ENCODE measurements at places on chromosomes 7 and 10.

DNA sequence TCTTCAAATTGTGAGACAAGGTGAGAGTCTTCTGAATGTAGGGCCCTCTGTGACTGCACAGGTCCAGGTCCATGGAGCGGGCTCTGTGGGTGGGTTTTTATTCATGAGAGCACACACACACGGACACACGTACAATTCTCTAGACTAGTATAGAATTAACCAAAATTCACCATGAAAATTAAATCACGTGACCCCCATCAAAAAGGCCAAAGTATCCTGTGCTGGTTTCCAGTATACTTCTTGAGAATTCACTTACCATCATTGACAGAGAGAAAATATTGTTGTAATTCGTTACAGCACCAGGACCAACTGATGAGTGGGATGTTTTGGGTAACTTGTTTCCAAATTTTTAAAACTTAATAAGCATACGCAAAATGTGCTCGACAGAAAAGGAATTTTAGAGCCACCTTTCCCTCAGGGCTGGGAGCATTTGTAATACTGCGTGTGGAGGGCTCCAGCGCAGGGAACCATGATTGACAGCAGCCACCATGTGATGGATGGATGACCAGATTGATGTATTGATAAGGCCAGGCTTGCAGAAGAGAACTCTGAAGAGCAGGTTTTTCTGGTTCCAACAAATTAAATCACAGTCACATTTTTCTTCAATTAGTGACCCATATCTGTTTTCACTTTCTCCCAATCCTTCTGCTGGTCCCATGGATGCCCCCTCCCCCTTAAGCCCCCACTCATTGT is 14.9 kb upstream of the DNTT start:
- DNase-seq, result no peak

DNA sequence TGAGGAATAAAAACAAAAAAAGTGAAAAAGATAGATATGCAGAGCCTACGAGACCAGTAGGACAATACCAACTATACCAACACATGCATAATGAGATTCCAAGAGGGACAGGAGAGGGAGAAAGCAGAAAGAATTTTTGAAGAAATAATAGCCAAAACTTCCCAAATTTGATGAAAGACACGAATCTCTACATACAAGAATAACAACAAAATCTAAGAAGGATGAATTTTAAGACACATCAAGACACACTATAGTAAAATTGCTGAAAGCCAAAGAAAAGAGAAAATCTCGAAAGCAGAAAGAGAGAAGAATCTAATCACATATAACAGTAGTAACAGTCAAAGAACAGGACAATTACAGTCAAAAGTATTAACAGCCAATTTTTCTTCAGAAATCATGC is 7.5 kb upstream of the MAT1A start:
- DNase-seq, result no peak

GRCh38 chr7:36661135-36661840 is 63.0 kb downstream of the AOAH start:
- DNase-seq, result no peak

DNA sequence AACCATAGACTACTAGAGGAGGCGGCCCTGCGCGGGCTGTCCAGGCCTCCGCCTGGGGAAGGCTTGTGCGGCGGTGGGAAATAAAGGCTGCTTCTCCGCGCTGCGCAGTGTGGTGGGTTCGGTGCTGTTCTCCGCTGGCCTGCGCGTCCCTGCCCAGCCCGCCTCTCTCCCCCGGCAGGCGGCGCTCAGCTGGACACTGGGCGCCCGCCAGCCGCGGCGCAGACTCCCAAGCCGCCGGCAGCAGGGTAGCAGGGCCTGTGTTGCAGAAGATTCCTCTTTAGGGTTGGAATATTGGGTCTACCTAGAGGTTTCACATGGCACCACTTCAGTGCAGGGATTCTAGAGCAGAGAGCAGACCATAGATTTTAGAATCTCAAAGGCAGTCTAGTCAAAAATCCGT is 66.1 kb upstream of the ZPBP start:
- no peak for DNase-seq

DNA sequence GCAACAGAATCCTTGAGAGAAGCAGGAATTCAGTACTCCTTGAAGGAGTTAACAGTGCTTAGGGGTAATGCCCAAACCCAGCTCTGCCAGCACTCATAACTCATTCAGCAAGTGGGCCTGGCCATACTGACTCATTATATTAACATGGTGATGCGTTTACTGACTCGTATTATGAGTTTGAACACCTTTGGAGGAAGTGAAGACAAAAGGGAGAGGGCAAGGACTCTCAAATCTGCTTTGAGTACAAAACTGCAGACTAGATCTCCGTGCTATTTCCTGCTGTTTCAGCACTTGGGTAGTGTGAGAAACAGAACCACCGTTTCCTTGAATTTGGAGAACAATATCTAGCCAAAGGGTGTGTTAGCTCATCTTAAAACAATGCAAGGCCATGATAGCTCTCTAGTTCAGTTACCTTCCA is 30.8 kb downstream of the SLC16A9 start:
- no peak for DNase-seq

- DNase-seq, result no peak
Measured at GRCh38 chr7:105131033-105131656, 117.1 kb downstream of the KMT2E start.

DNA sequence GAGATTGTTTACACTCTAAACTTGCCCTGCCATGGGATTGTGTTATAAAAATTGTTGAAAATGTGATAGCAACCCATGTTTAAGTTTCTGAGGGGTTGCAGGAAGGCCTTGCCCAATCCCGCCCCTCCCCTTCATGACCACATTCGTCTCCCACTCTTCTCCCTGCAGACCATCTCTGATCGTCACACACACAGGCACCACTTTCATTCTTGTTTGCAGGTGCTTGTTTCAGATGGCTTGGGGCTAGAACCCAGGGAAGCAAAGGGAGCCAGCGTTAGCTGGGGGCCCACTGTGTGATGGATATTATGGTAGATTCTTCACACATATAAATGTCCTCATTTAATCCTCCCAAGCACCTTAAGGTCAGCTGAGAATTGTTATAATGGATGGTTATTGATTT is 286.7 kb upstream of the HABP2 start:
- no peak for DNase-seq

- DNase-seq, result no peak
Measured at GRCh38 chr10:102869258-102870198, at the start of gene AS3MT. AS3MT (plus strand) TSS chr10:102869470; CDS start chr10:102869593, 123 bp downstream.

GRCh38 chr7:111043561-111043960 is 47.4 kb upstream of the LRRN3 start:
- DNase-seq, result no peak

DNA sequence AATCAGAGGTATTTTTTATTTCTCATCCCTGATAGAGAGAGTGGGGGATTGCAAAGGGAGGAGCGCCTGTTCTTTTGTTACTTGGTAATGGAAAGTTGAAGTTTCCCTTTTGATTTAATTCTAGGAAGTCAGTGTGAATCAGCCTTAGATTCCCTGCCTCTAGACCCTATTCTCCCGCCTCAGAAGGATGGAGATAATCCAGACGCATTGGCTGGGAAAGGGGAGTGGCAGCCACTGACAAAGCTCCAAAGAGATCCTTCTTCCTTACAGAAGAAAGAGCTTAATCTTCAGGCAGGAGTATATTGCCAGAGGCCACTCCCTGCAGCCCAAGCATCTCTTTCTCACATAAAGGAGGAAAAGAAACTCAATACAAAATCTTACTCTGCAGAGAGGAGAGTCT is 122.3 kb upstream of the GALNT17 start:
- no peak for DNase-seq

DNA sequence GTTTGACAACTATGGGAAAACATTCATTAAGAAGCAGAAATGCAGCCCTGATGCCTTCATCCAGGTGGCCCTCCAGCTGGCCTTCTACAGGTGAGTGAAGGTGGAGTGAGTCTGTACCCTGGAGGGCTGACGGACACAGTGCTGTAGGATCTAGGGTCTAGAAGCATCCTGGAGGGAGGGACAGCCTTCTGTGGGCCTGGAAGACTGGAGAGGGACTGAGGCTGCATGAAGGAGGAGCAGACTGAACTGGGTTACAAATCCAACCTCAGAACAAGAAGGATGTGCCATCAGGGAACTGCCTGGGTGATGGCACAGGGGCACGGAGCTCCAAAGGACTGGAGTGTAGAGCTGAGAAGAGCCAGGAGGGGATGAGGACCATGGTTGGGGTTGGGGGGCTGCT is 27.5 kb upstream of the C10orf53 start:
- DNase-seq, result no peak

DNA sequence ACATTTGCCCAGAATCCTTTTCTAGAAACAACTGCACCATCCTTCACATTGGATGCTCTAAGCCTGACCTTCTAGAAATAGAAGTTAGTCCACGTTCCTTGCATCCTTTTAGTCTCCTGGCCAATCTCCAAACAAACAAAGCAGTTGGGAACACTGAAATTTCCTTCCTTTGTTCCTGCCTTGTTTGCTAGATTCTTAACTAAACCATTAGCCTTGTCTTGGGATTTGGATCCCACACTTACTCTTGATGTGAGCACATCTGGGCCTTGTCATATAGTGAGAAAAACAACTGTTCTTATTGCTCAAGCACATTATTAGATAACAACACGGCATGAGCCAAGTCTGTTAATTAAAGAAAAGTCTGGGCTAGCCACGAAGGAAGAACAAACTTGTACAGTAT is 319.3 kb upstream of the GHITM start:
- DNase-seq, result no peak

GRCh38 chr7:151699928-151700319 is 177.0 kb downstream of the PRKAG2 start:
- DNase-seq, result no peak

DNA sequence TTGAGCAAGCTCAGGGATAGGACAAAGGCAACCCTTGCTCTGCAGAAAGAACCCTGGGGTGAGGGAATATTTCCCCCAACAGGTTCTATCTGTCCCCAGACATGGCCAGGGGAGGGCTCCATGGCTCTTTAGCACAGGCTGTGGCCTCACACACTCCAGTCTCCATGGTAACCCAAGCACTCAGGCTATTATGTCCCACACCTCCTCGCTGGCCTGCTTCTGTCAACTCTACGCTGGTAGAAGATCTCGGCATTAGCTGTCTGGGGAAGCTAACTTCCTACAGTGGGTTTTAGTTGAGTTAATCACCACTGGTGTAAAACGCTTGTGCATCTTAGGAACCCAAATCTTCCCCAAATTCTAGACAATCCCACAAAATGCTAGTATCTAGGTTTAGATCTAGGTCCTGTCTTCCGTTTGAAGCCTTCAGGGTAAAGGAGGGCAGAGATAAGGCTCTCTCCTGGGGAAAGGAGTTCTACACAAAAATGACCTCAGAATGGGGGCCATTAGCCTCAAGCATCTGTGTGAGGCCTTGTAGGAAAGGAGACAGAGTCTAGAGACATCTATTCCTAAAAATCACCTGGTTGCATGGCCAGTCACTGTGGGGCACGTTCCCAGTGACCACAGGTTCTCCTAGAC is 36.7 kb upstream of the SLIT1 start:
- DNase-seq, result no peak

GRCh38 chr10:62541811-62542210 is 167.6 kb downstream of the ZNF365 start:
- no peak for DNase-seq

- no peak for DNase-seq
Measured at GRCh38 chr10:113300617-113301016, 252.2 kb upstream of the HABP2 start.

DNA sequence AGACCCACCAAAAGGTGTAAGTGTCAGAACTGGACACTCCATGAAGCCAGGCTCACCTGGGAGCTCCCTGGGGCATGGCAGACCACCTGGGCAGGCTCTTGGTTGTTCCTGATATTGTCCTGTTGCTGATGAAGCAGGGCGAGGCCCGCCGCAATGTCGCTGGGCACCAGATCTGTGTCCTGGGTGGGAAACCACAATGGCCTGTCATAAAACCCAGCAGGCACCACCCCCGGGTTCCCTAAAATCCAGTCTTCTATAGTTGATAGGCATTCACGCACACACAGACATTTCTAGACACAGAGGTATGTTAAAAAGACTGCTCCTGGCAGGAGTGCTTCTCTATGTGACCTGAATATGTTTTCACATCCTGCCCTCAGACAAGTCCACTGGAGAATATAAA is 15.0 kb downstream of the DAGLB start:
- DNase-seq, result no peak

GRCh38 chr10:30527623-30528428 is 93.8 kb downstream of the MAP3K8 start:
- no peak for DNase-seq

GRCh38 chr7:132211971-132212370 is 364.3 kb downstream of the PLXNA4 start:
- DNase-seq, result no peak

DNA sequence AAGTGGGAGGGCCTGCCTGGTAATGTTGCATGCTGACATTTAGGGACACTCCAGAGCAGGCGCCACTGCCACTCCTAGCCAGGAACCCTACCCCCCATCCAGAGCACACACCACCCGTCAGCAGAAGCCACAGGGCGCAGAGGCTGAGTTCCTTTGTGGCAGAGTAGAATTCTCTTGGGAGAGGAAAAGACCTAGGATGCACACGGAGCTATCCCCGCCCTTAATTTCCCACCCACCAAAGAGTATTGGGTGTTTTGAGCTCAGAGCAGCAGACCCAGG is 702 bp upstream of the INSYN2A start:
- no peak for DNase-seq

- DNase-seq, result peak; percentile 18
Measured at GRCh38 chr10:101095550-101096213, 33.9 kb downstream of the KAZALD1 start.

Measured in stimulated activated CD8-positive, alpha-beta memory T cell treated with anti-CD3 and anti-CD28 coated beads, Interleukin-7, amount 100 ng/mL, for 1 hour (primary cell).